ENCODE measurements at places on chromosomes 2 and 18.

GRCh38 chr2:46490521-46491141 is 11.3 kb downstream of the TMEM247 start:
- peak; percentile 67 for DNase-seq

- no peak for DNase-seq
Observed at GRCh38 chr18:56139792-56140254, 498.6 kb downstream of the TXNL1 start.

- DNase-seq: no peak
Observed at GRCh38 chr2:186757009-186757408, 63.1 kb downstream of the FAM171B start.

DNA sequence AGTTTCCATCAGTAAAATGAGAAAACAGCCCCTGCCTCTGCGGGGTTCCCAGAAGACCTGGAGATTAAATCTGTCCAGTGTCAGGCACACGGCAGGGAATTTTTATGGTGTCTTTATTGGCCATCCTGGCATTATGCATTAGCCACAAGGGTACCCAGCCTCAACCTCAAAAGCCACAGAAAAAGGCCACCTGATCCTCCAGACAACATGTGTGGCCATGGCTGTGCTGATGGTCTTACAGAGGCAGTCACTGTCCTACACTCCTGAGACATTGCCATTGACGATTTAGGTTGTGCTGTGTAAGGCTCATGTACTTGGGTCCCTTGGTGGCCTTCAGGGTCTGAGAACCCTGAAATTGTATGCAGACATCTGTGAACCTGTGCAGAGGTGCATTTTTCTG is 115.6 kb downstream of the SMAD7 start:
- DNase-seq: no peak

GRCh38 chr18:46422552-46423055 is 234.4 kb downstream of the LOXHD1 start:
- DNase-seq: no peak

- peak; percentile 91 for DNase-seq
Observed at GRCh38 chr2:237435844-237436587, 22.1 kb upstream of the COL6A3 start.

DNA sequence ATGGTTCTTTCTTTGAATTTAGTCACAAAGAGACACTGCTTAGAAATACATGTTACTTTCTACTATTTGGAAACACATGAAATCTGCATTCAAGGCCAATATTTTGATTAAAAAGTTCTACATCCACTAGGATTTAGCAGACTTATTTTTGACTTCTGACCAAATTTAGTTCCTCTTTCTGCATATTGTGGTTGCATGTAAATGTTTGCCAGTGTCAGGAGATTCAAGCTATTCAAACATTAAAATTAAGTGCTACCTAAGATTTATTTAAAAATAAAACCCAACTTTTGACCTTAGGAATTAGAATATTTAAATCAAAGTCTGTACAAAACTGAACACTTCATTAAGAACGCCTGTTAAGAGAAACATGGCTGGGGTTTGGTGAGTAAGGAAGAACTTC is 891.1 kb downstream of the CPS1 start:
- DNase-seq: no peak

DNA sequence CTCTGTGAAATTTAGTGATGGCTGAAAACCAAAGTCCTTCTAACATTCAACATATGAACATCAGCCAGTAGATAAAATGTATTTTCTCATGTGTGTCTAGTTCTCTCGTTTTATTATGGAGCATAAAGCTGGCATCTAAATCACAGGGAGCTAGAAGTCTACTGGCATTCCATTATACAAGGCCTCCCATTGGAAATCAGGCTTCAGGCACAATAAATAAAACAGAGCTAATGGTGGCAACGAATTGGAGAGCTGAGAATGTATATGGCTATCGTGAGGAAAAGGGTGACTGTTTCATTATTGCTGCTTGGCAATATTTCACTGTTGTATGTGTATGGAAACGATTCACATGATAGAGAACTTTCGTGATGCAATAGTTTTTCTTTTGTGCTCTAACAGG is 62.4 kb downstream of the SLC5A7 start:
- no peak for DNase-seq

All from hindlimb muscle (tissue), 1 donor.